ENCODE measurements at places on chromosomes 12 and 14. TPM values are rescaled to one million over a fixed set of nuclear protein-coding genes. Genes with fewer than 3 reads are reported as not detected.

The VWF gene
- total RNA-seq = 1,203 TPM

The TAS2R10 gene
- not detected for total RNA-seq

The WNK1 gene
- total RNA-seq = 289 TPM

GRCh38 chr12:54024127-54024526, 4.1 kb upstream of the HOXC6 start:
- no peak for DNase-seq

GRCh38 chr14:92759300-92759678, 10.9 kb upstream of the LGMN start:
- no peak for DNase-seq

- no peak for DNase-seq
These were observed 12.4 kb downstream of the CCDC92 start for GRCh38 chr12:123960029-123960735.

GRCh38 chr14:61247935-61248334, 33.2 kb downstream of the TMEM30B start:
- DNase-seq = no peak

GRCh38 chr14:96623676-96624484, 121.7 kb downstream of the PAPOLA start:
- DNase-seq = no peak

- no peak for DNase-seq
These were observed 295.0 kb downstream of the RMST start for GRCh38 chr12:97757481-97758193.

DNA sequence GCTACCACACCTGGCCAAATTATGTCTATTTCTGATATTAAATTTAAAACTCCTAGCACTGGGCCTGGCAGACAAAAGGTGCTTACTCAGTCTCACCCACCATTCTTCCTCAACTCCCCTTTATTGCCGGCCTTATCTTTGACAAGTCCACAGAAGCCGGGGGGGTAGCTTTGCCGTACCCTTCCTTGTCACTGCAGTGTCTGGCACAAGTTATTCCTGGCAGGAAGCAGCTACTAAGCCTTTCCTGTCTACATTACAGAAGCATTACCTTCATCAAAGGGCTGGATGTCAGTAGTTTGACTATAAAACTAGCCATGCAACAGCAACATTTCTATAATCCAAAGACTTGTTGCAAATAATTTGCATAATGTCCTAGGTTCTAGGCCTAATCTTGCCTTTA, 127.1 kb downstream of the PRICKLE1 start:
- DNase-seq = no peak

DNA sequence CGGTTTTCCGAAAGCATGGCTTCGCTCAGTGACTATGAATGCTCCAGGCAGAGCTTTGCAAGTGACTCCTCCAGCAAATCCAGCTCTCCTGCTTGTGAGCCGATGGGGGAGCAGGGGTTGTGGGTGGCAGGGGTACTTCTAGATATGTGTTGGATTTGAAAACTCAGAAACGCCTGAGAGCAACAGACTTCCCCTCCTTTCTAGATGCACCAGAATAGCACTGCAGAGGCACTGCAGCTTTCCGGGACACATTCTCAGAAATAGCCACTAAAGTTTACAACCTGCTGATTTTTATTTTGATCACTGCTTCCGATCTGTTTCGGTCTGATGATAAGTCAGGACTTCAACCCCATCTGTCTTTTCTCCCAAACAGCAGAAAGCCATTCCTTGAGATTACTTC, 8.6 kb downstream of the TCP11L2 start:
- no peak for DNase-seq

- DNase-seq = no peak
These were observed 33.7 kb upstream of the A2M start for GRCh38 chr12:9149372-9149771.

GRCh38 chr12:53575502-53576249, 50.5 kb downstream of the ATF7 start:
- no peak for DNase-seq

Data from omental fat pad (tissue), 4 donors.